NCI-H1694 (cell line): ENCODE measurements at places on chromosomes 2 and 18.
A peak's percentile ranks its signal among the peaks of the same experiment; 100 is the strongest.

GRCh38 chr2:158760887-158761286 lies 34.2 kb upstream of the DAPL1 start:
- DNase-seq, result no peak

GRCh38 chr2:120803764-120804335 lies 68.2 kb downstream of the GLI2 start:
- DNase-seq, result no peak

- DNase-seq, result no peak
Measured at GRCh38 chr2:226556050-226556449, 243.6 kb downstream of the IRS1 start.

DNA sequence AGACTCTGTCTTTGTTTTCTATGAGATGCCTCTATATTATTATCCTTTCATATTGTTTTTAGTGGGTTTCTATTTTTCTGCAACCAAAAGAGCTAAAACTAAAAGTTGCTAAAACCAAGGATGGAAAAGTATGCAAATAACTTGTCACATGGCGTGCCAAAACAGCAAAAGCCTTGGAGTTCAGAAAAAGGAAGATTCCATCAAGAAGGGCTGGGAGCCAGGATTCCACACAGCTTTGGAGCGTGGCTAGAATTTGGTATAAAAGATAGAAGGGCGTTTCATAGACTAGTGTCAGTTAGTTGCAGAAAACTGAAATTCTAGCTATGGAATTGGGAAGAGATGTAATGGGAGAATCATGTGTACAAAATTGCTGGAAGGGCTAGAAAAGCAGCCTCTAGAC lies 4.1 kb downstream of the SCYGR1 start:
- DNase-seq, result no peak

DNA sequence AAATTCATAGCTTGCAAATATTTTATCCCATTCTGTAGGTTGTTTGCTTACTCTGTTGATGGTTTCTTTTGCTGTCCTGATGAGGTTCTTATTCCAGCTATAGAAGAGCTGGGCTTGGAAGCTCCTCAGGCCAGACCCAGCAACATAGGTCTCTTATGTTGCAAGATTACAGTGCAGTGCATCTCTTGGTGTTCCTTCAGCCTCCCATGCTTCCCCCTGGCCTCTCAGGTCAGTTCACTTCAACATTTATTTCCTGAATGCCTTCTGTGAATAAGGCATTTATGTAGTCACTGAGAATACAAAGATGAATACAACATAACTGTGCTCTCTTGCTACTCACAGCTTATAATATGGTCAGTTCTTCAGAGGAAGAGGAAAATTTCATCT lies 179.0 kb upstream of the SLC39A10 start:
- no peak for DNase-seq

GRCh38 chr2:109226128-109226527 lies 97.1 kb downstream of the SH3RF3 start:
- no peak for DNase-seq

DNA sequence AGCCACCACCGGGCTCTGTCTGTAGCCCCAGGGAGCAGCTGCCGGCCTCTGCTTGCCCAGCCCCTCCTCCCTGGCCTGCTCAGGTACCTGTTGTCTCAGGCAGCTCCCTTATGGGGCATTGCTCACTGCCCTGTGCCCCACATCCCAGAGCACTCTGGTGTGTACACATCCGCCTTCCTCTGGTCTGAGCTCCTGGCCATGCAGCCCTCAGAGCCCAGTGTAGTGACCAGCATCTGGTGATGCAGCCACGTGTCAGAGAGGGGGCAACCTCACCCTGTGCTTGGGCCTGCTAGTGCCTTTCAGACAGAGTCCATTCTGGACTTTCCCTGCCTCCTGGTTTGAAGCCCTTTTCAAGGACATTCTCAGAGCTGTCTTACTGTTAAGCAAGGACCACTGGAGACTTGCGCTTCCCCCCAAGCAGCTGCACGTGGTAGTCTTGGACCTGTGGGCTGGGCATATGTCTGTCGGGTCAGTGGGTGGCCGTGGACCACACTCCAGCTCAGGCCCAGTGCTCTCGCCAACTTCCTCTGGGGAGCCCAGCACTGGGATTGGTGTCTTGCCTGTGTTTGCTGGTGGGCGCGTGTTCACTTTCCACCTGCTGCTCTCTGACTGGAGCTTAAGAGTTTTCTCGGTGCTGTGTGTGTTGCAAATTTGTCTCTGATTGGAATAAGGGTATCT lies 30.7 kb downstream of the DGKD start:
- no peak for DNase-seq

DNA sequence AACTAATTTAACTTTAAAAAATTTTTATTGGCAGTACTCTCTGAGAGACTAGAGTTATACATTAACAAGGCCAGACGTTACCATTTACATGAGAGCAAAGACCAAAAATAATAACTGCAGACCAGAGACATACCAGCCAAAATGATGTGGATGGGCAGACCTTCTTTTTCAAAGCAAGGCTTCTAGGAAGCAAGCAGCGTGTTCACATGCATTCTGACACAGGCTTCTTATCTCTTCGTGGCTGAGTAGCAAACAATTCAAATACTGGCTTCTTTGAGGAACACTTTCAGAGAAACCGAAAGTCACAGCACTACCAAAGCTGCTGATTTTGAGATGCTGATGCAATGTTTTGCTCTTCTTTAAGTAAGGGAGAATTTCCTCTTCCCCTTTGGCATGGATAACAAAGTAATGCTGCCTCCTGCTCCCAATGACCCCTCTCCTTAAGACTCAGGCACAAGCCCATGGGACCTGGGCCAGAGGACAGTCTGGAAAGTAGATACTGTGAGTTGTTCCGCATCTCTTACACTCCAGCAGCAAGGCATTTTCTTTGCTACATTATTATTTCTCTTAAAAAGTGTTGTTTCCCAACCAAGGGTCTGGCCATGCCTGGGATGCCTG lies 181.9 kb downstream of the MREG start:
- DNase-seq, result no peak

GRCh38 chr2:205650450-205650849 lies 31.9 kb upstream of the NRP2 start:
- DNase-seq, result no peak

DNA sequence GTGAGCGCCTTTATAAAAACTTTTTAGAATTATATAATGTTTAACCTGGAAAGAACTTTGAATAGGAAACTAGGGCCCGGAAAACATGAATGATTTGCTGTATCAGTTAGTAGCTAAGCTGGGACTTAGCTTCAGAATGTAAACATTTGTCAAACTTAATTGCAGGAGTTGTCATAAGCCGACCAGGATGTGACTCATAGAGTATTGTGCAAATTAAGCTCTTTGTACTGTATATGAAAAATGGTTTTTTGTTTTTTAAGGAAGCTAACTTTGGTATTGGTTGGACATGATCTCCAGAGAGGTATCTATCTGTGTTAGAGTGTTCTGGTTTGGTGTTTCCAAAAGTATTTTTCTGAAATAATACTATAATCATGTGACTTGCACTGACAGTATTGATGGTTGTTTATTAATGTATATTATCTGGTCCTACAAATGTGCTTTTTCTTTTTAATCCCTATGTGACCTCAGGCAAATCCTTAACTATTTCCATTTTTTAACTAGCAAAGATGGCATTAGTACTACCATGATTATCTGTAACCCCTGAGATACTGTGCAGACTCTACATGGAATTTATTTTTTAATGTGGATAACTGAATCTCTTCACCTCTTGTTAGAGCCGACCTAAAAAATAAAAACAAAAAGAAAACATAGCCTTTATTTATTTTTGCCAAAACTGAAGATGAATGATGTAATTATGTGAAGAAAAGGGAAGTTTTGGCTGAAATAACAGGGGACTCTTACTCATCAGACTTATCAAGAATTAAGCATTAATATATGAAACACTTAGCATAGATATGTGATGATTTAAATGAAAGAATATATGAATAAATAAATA lies 11.7 kb downstream of the YIPF4 start:
- DNase-seq, result no peak

DNA sequence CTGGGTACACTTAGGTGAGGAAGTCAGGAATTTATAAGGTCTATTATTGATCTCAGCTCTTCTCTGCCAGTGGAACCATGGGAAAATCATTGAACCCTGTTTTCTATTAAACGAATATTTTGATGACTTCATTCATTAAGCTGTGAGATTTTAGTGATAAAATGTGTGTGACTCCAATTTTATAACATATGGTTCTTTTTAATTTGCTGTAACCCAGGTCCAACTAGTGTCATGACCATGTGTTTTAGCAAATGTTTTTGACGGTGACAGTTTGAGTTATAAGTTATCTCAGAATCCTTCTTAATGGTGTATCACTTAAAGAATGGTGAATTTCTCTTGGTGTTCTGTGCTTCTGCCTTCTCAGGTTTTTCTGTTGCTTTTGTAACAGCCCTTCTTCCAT lies 213.1 kb downstream of the MCFD2 start:
- DNase-seq, result no peak

DNA sequence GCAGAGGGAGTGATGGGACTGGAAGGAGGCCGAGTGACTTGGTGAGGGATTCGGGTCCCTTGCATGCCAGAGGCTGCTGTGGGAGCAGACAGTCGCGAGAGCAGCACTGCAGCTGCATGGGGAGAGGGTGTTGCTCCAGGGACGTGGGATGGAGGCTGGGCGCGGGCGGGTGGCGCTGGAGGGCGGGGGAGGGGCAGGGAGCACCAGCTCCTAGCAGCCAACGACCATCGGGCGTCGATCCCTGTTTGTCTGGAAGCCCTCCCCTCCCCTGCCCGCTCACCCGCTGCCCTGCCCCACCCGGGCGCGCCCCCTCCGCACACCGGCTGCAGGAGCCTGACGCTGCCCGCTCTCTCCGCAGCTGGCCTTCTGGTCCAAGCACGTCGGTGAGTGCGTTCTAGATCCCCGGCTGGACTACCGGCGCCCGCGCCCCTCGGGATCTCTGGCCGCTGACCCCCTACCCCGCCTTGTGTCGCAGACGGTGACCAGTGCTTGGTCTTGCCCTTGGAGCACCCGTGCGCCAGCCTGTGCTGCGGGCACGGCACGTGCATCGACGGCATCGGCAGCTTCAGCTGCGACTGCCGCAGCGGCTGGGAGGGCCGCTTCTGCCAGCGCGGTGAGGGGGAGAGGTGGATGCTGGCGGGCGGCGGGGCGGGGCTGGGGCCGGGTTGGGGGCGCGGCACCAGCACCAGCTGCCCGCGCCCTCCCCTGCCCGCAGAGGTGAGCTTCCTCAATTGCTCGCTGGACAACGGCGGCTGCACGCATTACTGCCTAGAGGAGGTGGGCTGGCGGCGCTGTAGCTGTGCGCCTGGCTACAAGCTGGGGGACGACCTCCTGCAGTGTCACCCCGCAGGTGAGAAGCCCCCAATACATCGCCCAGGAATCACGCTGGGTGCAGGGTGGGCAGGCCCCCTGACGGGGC lies 4.6 kb downstream of the PROC start:
- no peak for DNase-seq

DNA sequence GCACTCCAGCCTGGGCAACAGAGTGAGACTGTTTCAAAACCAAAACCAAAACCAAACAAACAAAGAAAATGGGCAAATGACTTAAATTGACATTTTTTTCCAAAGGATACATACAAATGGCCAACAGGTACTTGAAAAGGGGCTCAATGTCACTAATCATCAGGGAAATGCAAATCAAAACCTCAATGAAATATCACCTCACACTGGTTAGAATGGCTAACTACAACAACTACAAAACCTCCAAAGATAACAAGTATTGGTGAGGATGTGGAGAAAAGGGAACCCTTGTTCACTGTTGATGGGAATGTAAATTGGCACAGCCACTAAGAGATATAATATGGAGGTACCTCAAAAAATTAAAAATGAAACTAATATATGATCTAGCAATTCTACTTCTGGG lies 213.2 kb upstream of the HS6ST1 start:
- DNase-seq, result peak; percentile 20
